ENCODE measurements at places on chromosomes 5 and 9.

GRCh38 chr9:125969462-125969861 is 222.3 kb downstream of the PBX3 start:
- no peak for DNase-seq

DNA sequence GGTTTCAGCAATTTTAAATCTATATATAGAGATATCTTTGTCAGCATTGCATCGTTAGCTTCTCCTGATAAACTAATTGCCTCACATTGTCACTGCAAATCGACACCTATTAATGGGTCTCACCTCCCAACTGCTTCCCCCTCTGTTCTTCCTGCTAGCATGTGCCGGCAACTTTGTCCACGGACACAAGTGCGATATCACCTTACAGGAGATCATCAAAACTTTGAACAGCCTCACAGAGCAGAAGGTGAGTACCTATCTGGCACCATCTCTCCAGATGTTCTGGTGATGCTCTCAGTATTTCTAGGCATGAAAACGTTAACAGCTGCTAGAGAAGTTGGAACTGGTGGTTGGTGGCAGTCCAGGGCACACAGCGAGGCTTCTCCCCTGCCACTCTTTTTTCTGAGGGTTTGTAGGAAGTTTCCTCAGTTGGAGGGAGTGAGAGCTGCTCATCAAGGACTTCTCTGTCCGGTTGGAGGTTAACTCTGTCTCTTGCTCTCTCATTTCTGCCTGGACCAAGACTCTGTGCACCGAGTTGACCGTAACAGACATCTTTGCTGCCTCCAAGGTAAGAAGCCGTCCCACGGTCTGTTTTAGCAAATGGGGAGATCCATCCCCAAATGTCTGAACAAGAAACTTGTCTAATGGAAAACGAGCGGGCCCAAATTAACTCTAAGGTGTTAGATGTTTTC is at the start of gene IL4:
TSS of gene IL4 (plus strand) at position 51 of the 692 bp plus-strand sequence. CDS start at position 113, 62 bp downstream.
- DNase-seq = no peak

DNA sequence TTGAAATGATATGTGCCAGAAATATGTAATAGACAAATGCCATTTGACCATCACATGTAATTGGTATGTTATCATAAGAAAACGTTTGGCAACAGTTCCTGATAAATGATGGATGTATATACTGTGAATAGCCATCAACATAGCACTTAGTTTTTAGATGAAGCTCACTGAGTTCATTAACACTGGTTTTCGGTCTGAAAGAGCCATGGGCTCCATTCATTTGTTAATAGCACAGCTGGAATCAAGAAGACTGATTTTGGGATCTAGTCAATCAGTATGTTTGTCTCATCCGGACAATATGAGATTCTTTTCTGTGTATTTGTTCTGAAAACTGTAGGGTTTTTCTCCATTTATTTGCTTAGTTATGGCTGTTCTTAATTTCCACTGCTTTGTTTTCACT is 413.5 kb upstream of the CLINT1 start:
- no peak for DNase-seq

DNA sequence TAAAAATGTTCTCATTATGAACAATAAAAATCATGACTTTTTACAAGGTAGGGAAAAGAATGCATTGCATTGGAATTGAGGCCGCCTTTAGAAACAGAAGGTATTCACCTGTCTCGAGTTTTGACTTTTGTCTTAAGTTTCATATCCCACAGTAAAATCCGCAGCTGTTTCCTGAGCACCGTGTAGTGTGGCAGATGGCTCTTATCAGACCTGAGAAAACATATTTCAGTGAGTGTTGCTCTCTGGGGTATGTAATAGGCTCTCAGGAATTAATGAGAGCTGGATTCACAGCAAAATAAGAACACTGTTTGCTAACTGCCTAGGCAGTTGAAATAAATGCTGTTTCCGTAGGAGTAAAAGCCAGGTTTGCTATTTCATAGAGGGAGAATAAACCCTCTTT is 221.4 kb downstream of the CFAP90 start:
- no peak for DNase-seq

DNA sequence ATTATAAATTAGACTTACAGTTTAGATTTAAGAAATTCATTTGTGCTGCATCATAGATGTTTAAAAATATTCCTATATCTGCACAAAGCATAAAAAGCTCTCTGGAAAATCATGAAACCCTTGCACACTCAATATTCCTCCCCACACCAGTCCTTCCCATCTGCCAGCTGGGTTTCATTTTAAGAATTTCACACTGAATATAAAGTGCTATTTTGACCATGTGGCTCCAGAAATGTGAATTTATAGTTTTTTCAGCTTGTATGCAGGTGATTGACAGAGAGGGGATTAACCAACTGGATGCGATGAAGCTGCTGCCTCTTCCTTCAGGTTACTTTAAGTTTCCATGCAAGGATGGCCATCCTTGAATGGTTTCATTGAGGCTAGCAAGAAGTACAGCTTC is 346.3 kb downstream of the NDUFS4 start:
- DNase-seq = no peak

DNA sequence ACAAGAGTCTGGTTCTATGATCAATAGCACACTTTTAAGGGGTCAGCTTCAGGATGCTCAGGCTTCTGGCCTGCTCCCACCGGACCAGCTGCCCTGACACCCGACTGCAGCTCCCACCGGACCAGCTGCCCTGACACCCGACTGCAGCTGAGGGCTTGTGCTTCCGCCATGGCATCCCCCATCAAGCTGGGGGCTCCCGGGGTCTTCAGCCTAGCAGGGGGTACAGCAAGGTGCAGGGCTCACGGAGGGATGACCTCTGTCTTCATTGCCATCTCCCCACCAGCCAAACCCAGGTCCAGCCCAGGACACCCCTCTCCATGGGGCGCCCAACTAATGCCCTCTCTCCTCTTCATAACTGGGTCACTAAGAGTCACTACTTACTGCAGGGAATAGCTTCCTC is 1.9 kb downstream of the FLT4 start:
- DNase-seq = no peak

DNA sequence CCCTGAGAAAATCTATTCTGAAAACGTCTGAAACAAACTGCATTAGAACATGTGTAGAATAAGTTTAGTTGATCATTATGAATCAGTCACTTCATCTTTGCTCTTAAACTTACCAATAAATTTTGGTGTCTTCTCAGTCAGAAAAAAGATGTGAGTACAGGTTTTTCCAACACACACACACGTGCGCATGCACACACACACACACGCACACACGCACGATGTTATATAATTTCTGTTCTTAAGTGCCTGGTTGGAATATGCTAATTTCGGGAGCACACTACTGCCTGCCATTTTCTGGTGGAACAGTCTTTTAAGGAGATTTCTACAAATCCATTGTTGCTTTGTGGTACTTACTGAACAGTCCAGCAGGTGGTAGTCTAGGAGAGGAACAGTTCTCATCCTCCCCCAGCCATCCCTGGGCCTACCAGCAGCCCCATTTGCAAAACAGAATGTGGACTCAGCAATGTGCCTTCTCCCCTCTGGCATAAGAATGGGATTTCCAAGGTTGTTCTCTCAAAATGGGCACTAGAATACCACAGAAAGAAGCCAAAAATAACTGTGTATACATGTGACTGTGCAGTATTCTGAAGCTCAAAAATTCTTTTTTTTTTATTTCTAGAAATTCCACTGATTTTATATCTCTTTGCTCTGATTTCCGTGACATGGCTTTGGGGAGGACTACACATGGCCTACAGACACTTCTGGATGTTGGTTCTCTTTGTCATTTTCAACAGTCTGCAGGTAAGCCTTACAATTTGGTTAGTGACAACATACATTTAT is 281.3 kb downstream of the ARRDC3 start:
- peak; percentile 45 for DNase-seq

DNA sequence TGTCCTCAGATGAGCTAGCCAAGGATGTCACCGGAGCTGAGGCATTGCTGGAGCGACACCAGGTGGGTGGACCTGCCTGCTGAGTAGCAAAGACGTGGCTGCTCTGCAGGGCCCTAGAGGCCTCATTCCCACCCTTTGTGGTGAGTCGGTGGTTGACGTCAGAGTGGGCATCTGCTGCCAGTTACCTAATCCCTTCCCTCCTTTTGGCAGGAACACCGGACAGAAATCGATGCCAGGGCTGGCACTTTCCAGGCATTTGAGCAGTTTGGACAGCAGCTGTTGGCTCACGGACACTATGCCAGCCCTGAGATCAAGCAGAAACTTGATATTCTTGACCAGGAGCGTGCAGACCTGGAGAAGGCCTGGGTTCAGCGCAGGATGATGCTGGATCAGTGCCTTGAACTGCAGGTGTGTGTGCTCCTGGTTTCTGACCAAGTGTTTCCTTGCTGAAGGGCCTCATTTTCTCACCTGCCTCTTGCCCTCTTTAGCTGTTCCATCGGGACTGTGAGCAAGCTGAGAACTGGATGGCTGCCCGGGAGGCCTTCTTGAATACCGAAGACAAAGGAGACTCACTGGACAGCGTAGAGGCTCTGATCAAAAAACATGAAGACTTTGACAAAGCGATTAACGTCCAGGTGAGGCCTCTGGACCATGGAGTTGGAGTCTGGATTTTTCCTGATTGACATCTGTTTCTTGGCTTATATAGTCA is 48.9 kb downstream of the DYNC2I2 start:
- DNase-seq = peak; percentile 50

GRCh38 chr5:126471875-126472537 is 48.8 kb downstream of the GRAMD2B start:
- DNase-seq = no peak

GRCh38 chr9:74556685-74557084 is 59.5 kb downstream of the RORB start:
- no peak for DNase-seq

- DNase-seq = no peak
Observed at GRCh38 chr5:128870923-128871322, 94.4 kb upstream of the SLC27A6 start.

GRCh38 chr5:54844905-54845566 is 140.4 kb downstream of the ESM1 start:
- no peak for DNase-seq

DNA sequence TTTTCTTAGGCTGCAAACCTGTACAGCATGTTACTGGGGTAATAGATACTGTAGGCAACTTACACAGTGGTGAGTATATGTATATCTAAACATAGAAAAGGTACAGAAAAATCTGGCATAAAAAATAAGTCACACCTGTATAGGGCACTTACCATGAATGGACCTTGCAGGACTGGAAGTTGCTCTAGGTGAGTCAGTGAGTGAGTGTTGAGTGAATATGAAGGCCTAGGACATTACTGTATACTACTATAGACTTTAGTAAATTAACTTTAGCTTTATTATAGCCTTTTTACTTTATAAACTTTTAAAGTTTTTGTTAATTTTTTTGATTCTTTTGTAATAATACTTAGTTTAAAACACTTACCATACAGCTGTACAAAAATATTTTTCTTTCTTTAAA is 51.3 kb downstream of the DENND4C start:
- no peak for DNase-seq

DNA sequence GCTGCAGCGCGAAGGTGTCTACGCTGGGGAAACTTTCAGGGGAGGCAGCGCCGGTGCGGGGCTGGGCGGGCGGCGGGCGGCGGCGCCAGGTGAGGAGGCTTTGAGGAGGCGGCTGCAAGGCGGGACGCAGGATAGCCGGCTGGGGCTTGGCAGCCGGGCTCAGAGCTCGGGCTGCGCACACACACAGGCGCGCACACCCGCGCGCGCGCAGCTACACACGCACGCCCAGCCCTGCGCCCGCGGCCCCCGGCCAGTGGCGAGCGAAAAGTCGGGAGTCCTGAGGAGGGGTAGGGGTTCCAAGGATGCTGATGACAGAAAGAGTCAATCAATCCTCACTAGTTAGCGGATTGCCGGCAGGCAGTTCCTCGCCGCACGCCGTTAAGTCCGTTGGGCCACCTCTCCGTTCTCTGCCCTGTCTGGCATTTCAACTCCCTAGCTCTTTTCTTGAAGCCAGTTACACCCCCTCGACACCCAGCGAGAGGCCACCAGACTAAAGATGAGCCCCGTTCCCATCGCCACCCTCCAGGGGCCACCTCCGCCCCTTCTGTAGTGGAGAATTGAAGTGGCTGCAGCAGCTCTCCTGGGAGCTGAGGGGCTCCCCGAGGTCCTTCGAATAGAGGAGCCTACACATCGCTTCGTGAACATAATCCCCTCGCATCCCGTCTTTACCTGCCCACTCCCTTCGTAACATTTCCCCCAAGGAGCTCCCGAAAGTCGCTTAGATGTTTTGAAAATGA is 1640.3 kb upstream of the C9orf72 start:
- DNase-seq = peak; percentile 25

- DNase-seq = no peak
Observed at GRCh38 chr9:114592356-114592755, 4.8 kb downstream of the ATP6V1G1 start.

DNA sequence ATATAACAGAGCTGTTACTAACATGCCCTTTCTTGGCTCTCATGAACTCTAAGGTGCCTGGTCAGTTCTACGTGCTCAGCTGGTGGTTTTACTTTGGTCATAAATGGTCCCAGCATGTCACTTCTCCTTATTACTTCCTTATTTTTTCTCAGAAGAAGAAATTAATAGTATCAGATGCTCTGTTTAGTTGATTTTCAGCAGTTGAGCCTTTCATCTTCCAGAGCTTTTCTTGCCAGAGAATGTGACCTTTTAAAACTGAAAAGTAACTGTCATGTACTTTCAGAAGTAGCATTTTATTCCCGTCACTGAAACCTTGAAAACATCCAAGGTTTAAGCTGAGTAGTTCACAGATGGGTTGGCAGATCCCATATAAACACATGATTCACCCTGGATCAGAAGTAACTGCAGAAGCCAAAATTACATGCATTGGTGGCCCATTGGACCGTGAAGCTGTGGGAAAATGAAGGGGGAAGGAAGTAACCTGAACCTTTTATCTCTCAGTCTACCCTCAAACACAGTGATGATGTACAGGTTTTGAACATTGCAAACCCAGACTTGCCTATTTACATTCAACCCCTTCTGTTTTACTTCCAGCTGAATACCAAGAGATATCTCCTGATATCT is 50.5 kb downstream of the HACD4 start:
- DNase-seq = no peak

- DNase-seq = peak; percentile 61
Observed at GRCh38 chr9:133701321-133701980, 36.7 kb downstream of the SARDH start.

- no peak for DNase-seq
Observed at GRCh38 chr9:131863306-131863896, 123.5 kb upstream of the RAPGEF1 start.

DNA sequence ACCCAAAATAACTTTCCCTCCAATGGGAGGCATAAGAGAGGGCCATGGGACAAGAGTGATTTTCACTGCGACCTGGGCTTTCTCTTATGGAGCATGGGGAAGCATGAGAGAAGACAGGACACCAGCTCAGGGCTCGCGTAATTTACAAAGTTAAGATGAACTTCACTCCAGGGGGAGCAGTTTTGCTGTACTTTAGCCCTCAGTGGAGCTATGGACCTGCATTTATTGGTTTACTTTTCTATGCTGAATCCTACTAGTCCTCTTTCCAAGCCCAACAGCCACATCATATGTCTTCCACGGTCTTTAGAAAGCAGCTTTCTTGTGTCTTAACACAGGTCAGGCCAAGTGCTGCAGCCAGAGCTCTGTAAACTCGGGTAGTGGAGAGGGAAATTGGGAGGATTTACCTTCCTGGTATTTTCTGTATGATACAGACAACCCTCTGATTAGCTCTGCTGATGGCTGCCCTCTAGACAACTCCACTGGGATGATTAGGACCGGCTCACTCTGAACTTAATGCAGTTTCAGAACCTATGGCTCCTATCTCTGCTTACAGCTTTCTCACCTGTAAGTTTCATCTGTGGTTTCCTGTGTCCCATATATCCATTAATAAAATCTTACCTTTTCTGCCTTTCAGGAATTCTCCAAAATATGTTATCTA is 581.0 kb upstream of the RORB start:
- no peak for DNase-seq
